ENCODE measurements at places on chromosomes 11 and 22.

DNA sequence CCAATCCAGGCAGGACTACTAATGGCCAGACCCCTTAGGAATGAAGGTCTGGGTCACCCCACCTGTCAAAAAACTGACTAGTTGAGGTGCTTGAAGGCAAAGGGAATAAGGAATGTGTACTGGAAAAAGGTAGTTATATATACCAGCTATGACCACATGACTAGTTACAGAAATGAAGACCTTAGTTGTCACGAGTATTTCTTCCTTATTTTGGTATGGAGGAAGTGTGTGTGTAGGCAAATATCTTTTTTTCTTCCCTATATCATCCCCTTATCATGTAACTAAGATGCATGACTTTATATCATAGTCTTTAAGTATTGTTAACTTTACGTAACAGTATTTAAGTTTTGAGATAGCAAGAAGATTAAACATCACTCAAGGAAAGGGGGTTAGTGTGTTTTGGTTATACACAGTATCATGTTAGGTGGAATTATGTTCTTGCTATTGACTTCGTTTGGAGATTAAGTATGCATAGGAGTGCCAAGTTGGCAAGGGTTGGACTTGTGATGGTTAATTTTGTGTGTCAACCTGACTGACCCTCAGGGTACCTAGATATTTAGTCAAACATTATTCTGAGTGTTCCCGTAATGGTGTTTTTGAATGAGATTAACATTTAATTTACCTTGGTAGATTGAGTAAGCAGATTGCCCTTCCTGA lies 38.2 kb upstream of the NARS2 start:
- no peak for DNase-seq

DNA sequence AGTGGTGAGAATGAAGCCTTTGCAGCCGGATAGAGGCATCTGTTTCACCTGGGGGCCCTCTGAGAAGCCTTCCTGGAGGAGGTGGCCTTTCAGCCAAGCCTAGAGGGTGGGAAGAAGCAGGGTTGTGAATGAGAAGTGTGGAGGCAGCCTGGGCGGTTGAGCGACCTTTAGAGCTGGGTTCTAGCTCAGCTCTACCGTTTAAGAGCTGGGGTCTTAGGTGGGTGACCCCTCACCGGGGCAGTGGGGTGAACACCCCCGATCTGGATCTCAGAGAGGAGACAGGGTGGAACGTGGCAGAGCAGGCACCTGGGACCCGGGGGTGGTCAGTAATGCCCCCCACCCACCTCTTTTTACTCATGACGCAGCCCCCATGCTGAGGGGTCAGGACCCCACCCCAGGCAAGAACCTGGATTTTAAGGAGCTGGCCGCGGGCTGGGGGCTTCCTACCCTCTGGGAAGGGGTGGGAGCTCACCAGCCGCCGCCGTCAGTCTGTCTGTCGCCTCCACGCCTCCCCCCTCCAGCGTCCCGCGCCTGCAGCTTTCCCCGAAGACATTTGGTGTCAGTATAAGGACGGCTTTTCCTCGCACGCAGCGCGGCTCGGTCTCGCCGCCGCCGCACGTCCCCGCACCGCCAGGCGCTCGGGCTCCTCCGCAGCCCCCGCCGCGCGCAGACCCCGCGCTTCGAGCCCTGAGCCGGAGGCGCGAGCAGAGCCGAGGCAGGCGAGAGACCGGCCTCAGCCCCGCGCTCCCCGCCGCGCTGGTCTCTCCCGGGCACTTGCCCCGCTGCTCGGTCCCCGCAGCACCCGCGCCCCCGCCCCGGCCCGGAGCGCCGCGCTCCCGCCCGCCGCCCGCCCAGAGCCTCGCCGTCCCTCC lies 13.3 kb upstream of the CACNA1I start:
- peak; percentile 14 for DNase-seq

DNA sequence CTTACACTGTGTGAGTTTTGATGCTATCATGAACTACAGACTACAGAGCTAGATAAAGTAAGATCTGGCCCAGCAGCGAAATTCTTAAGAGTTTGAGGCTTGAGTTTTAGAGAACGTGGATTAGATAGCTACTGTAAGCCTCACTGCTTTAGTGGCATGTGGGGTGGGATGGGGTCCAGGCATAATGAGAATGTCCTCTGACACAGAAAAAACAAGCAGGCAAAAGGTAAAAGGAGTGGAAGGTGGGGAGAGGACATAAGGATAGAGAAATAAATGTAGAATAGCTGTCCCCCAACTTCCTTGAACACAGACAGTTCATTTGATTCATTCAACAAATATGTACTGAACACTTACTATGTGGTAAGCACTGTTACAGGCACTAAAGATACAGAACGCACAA lies 324.5 kb upstream of the PITPNB start:
- DNase-seq, result no peak

DNA sequence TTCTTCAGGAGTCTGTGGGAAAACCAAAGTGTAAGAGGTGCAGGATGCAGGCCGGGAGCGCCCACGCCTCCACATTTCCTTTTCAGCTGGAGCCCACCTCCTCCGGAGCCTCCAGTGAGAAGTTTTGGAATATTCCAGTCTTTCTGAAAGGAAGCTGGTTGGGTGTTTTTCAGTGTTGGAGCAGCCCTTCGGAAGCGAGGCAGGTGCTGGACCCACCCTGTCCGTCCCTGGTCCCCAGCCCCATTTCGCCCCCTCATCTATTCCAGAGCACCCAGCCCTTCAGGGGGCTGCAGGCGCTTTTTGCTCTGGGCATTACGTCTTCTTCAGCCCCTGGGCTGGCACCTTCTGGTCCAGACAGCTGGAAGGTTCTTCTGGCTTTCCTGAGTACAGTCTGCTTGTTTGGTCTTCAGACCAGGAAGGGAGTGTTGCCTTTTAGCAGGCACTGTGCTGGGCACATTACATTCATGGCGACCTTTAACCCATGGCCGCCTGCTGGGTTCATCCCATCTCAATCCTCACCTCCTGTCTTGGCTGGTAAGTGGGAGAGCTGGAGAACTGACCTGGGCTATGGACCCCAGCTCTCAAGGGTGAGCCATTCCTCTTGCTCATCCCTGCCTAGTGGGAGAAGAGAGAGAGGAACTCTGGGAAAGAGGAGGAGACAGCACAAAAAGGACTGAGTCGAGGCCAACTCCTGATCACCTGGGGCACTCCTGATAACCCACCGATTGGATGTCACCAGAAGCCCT lies 710 bp upstream of the THY1 start:
- DNase-seq, result no peak

DNA sequence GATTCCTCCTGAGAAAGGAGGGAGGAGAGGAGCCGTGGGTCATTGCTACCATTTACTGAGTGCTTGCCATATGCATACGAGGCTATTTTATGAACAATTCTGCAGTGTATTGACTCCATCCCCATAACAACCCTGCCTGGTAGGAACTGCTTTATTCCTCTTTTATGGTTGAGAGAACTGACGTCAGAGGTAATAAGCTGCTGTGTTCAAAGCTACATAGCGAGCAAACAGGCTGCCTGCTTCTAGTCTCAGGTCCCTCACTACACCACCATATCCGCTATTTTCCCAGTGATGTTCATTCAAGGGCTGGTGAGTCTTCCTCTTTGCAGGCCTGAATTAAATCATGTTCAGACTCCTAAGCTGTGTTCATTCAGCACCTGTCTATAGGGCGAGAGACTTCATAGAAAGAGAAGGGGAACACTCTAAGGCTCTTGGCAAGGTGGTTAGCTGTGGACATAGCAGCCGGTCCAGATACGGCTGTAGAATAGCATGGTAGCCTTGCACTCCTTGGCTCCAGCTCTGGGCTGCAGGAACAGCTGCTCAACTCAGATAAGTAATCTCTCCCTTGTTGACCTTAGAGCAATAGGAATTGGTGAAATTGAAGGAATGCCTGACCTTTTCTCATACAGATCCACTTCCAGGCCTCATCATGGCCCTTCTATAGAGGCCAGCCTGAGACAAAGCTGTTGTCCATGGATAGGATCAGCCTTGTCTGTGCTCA lies 82.6 kb downstream of the MICAL2 start:
- DNase-seq, result no peak

DNA sequence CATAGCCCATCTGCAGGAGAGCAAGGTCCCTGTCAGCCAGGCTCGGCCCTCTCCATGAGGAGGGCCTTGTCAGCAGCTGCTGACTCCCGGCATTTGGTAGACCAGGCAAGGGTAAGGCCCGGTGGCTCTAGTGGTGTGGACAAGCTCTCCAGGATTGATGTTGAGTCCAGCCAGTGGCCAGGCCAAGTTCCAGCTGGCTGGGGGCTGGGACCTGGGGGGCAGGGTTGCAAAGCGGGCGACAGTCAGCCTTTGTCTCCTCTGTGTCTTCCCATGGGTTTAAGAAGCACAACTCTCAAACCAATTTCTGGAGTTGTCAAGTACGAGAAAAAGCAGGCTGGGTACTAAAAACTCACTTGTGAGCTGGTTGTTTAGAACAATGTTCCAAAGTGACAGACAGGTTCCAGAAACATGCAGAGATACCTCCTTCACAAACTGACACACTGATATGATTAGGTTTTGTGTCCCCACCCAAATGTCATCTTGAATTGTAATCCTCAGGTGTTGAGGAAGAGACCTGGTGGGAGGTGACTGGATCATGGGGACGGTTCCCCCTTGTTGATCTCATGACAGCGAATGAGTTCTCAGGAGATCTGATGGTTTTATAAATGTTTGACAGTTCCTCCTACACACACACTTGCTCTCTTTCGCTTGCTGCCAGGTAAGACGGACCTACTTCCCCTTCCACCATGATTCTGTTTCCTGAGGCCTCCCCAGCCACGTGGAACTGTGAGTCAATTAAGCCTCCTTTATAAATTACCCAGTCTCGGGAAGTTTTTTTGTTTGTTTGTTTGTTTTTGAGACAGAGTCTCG lies 52.3 kb upstream of the SERPIND1 start:
- DNase-seq, result no peak

GRCh38 chr11:28457481-28458065 lies 349.4 kb downstream of the METTL15 start:
- DNase-seq, result no peak

DNA sequence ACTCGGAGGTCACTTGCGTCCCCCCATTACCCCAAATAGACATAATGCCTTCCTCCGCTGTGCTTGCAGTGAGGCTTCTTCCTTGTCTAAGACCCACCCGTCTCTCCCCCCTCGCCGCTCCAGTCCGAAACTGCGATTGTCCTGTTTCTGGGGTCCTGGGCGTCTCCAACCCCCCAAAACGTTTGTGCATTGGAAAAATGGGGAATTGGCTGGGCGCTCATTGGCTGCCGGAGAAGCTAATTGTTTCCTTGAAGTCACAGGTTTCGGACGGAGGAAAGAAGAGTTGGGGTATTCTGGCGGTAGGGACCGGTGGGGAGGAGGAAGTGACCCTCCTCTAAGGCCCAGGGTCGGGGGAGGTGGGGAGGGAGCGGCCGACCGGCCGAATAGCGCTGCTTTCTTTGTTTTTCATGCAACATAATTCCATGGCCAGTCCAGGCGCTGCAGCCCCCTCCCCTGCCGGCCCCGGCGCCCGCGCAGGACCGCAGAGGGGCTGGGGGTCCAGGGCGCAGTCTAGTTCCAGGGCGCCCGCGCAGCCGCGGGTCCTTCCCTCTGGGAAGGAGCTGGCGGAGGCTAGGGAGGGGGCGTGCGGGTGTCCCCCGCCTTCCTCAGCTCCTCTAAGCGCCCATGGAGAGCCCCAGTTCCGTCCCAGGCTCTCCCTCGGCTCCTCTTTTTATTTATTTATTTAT lies 12.7 kb upstream of the CPT1A start:
- no peak for DNase-seq

DNA sequence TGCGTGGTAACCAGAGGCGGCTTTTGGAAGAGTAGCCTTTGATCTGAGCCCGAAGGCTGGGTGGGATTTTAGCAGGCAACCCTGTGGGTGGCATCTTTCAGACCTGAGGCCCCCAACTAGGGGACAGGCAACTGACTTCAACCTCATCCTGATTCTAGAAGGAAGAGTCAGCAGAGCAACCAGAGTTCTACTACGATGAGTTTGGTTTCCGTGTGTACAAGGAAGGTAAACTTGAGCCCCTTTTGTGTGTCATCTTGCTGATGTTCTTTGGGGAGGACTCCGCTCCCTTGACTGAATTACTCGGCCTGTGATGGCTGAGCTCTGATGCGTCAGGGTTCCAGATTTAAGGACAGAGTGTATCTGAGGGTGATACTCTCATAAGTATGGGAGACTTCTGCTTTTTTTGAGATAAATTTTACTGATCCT lies 31.6 kb downstream of the SGSM3 start:
- DNase-seq, result no peak

DNA sequence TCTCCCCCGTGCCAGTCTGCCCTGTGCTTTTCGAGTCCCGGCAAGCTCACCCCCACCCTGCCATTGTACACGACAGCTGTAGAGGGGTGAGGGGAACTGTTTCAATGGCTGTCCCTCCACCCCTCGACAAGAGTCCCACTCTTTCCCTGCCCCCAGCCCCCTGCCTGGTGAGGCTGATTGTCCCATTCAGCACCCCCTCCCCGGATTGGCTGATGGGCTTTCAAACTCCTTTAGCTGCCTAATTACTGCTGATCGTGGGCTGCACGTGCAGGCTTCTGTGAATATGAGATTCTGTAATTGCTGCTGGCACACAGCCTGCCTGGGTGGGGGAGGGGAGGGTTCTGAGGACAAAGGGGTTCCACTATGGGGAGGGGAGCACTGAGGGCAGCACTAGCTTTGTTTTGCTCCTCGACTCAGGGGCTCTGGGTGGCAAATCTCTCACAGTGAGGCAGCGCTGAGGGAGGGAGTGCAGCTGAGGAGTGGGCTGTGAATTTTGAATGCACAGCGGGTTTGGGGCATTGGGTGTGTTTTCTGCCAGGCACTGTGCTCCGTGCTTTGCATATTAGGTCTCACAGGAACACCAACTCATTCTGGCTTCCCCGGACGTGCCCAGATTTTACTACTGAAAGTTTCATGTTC lies 42.6 kb upstream of the ACCSL start:
- DNase-seq, result no peak

DNA sequence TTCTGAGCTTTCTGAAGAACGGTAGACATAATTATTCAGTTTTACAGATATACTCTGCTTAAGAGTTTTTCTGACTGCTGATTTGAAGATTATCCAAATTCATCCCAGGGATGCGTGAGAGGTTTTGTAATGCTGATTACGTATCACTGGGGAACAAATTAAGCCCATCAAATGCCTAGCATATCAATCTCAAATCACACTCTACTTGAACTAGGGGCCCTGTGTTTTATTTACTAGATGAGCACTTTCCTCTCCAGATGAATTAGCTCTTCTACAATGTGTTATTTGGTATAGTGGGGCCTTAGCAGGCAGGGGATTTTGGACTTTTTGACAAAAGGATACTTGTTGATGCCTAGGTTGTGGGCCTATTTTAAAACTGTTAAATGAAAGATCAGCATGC lies 177.9 kb downstream of the JRKL start:
- no peak for DNase-seq

DNA sequence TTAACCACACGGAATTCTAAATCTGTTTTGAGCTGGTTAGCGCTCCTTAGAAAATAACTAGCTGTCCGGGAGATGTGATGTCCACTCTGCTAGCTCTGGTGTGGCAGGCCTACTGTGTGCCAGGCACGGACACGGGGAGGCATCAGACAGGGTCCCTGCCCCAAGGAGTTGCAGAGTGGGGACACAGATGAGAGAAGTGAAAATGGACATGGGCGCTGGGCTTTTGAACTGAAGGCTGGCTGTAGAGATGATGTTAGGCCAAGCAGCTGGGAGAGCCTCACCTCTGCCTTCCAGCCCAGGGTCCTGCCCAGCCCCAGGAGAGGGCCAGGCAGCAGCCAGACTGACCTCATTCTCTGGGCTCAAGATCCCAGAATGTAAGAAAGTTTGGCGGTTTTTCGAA lies 368.6 kb downstream of the CTTN start:
- no peak for DNase-seq

GRCh38 chr11:116148056-116148455 lies 624.7 kb downstream of the BUD13 start:
- DNase-seq, result no peak
